Glutamatergic neuron (in vitro differentiated cells): ENCODE measurements at places on chromosomes 3 and 15. TPM values are rescaled to one million over a fixed set of nuclear protein-coding genes. Genes with fewer than 3 reads are reported as not detected.

DNA sequence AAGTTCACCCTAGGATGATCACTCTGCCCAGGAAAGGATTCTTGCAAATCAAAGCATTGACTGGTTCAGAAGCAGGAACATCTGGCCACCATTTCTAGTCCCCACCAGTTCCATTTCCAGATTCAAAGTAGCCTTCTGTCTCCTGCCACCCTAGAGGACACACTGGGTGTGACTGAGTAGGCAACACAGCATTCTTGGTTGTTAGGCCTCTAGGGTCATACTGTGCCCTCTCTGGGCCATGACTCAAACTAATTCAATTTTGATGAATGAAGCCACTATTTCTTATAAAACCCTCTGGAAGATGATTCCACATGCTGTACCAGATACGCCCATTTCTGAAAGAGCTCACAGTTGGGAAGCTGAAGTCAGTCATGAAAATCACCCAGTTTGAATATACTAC, 69.7 kb downstream of the WDR76 start:
- no peak for DNase-seq

- no peak for DNase-seq
These were observed 59.3 kb upstream of the CCNL1 start for GRCh38 chr3:157219215-157219614.

DNA sequence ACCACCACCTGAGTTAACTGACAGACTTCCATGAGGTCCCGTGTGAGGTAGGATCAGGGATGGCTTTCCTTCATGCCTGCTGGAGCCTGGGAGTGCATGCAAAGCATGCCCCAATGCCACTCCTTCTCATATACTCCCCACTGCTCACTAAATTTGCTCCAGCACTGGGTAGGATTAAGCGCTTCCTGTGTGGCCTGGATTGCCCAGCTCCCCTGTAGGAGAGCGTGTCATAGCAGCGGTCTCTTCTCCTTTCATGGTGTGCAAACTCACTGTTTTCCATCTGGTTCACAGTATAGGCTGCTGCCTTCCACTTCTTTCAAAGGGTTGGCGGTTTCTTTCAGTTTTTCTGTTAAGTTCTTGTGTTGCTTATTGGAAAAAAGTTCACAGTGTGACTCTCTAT, 34.1 kb upstream of the ABI3BP start:
- no peak for DNase-seq

DNA sequence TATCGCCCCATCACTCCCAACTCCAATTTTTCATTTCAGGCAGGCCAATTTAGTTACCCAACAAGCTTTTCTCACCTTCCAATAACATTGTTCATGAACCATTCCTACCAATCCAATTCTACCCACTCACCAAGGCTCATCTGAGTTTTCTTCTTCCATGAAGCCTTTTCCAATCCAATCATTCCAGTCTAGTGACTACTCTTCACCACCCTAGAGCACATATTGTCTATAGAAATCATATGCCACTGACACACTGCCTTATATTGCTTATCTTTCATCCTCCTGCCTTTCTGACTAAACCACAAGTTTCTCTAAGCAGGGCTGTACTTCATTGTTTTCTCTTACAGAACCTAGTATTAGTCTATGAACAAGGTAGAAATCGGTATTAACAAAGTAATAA, 11.4 kb downstream of the CCDC14 start:
- no peak for DNase-seq

The SLC22A14 gene
- total RNA-seq, result 0.93 TPM

The ALDH1A3 gene
- 2.8 TPM for total RNA-seq

The OPA1 gene
- 122 TPM for total RNA-seq

The TTC14 gene
- total RNA-seq, result 64.6 TPM
